ENCODE measurements at places on chromosomes 1 and 21.

- no peak for DNase-seq
Measured at GRCh38 chr1:160743266-160743665, 4.2 kb downstream of the SLAMF7 start.

- DNase-seq, result no peak
Measured at GRCh38 chr1:77797991-77798390, 18.5 kb downstream of the MIGA1 start.

DNA sequence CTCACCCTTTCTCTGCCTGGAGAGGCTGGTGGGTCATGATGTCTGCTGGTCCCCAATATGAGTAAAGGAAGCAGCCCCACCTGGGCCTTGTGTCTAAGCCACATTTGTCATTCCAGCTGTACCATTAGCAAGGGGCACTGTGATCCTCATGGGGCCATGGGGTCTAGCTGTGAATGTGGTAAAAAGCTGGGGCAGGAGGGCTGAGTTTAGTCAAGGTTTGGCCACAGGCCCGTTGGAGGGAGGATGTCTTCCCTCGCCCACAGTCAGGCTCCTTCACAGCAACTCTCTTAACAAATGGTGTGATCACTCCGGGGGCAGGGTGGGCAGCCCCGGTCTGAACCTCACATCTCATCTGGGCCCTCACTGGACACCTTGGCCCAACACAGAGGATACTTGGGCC, 115.4 kb downstream of the DMRTB1 start:
- DNase-seq, result no peak

GRCh38 chr1:172342584-172343239, 77.8 kb upstream of the C1orf105 start:
- no peak for DNase-seq

- DNase-seq, result no peak
Measured at GRCh38 chr1:35924838-35925237, 6.1 kb upstream of the AGO3 start.

- no peak for DNase-seq
Measured at GRCh38 chr1:29675481-29676263, 439.4 kb downstream of the PTPRU start.

DNA sequence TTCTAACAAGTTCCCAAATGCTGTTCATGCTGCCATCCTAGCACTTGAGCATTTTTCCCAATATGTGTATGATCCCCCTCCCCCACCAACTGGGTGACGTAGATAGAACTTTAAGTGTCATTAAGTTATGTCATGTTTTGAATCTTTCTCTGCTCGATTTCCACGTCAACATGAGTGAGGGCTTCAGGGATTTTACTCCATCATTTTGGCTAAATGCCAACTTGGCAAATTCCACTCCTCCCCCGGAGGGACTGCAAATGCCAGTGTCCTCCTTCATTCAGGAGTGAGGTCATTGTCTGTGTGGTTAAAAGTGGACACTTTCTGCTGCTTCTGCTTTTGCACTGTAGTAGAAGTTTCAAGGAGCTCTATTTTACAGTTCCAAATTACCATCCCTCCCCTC, 201.7 kb downstream of the FGGY start:
- no peak for DNase-seq

DNA sequence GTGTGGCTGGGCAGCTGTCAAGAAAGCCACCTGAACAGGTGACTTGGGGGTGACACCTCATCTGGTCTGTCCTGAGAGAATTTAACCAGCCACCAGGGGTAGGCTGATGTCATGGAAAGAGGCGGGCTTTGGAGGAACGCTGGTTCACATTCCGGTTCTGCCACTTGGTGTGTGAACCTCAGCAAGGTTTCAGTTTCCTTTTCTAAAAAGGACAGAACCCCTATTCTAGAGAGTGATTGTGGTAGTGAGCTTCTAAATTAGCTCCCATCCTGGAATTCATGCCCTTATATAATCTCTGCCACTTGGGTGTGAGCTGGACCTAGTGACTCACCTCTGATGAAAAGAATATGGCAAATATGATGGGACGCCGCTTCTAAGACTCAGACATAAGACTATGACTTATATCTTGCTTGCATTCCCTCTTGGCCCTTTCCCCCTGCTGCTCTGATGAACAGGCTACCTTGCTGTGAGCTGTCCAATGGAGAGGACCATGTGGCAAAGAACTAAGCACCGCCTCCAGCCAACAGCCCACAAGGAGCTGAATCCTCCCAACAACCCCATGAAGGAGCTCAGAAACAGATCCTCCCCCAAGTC, 332.1 kb downstream of the RRAGC start:
- DNase-seq, result no peak

DNA sequence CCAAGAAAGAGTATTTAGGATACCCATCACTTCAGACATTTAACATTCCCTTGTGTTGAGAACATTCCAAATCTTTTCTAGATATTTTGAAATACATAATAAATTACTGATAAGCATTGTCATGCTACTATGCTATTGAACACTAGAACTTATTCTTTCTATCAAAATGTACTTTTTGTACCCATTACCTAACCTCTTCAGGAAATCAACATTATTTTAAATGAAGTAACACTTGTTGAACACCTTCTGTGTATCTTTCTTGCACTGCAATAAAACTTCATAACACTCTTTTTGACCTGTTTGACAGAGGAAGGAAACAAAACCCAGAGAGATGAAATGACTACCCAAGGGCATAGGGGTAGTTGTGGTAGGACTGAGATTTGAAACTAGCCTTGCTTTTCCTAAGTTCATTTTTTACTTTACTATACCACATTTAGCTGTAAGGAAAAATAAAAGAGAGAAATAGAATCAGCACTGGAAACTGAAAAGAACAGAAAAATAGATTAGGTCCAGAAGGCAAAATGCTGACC, 99.4 kb downstream of the UCHL5 start:
- DNase-seq, result no peak

DNA sequence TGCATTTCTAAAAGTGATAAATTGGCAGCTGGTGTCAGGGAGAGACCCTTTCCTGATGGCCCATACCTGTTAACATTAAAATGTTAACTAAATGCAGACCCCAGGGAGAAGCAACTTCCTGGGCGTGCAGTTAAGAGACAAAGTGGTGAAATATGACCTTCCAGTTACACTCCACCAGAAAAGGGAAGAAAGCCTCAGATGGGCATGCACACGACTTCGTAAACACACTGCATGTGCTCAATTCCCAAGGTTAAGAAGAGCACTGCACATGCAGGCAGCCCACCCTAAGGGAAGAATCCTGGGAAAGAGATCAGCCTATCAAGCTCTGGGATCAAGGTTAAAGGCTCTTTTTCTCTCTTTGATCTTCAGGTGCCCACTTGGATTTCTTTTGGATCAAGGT, 9.7 kb upstream of the GBP6 start:
- no peak for DNase-seq

- no peak for DNase-seq
Measured at GRCh38 chr21:38905752-38906151, 100.0 kb downstream of the ETS2 start.

DNA sequence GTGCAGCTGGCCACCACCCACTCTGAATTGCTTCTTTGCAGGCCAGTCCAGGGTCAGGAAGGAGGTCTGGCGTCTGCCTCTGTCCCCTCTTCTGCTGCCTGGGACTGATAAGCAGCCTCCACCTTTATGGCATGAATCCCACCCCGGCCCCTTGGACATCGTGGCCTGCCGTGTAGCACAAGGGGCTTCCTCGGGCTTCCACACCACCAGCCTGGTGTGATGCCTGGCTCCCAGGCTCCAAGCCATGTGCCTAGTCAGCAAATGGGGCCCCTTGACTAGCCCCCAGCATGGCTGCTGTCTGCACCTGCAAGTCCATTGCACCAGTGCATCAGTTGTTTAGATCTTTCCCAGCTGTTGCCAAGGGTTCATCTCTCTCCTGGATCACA, 9.9 kb upstream of the ARF1 start:
- no peak for DNase-seq

GRCh38 chr1:42949312-42950115, 9.2 kb downstream of the SLC2A1 start:
- peak; percentile 55 for DNase-seq

- no peak for DNase-seq
Measured at GRCh38 chr1:243364330-243364729, 108.5 kb downstream of the SDCCAG8 start.

GRCh38 chr21:43764576-43765495, 11.3 kb downstream of the CSTB start:
- no peak for DNase-seq

DNA sequence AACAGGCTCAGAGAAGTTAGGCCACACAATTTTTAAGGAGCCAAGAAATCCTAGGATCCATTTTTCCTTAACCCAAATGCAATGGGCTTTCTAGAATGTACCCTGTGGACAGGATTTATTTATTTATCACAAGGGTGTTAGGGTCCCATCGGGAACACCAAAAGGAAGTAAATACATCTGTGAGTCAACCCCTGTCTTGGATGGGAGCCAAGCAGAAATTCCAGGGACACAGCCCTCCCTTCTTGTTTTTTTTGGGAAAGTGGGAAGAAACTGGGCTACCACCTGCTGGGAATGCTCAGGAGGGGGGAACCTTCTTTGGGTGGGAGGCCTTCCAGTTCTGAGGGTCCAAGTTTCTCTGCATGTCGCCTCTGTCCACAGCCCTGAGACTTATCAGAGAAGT, 1.3 kb downstream of the CRNN start:
- no peak for DNase-seq

DNA sequence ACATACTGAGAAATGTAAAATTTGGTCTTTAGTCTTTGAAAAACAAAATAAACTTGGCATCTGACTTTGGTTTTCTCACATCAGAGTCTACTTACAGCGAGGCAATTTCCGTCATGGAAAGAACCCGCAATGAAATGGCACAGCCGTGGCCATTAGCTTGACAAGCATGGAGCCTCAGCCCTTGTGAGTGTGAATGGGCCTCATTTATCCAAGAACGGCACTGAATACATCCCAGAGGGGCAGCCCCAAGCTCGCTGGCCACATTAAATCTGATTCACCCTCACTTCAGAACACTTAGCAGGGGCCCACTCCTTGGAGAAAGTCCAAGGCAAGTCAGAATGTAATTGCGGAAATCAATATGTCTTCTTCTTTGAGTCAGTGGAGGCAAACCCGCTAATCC, 64.8 kb downstream of the ERG start:
- no peak for DNase-seq

DNA sequence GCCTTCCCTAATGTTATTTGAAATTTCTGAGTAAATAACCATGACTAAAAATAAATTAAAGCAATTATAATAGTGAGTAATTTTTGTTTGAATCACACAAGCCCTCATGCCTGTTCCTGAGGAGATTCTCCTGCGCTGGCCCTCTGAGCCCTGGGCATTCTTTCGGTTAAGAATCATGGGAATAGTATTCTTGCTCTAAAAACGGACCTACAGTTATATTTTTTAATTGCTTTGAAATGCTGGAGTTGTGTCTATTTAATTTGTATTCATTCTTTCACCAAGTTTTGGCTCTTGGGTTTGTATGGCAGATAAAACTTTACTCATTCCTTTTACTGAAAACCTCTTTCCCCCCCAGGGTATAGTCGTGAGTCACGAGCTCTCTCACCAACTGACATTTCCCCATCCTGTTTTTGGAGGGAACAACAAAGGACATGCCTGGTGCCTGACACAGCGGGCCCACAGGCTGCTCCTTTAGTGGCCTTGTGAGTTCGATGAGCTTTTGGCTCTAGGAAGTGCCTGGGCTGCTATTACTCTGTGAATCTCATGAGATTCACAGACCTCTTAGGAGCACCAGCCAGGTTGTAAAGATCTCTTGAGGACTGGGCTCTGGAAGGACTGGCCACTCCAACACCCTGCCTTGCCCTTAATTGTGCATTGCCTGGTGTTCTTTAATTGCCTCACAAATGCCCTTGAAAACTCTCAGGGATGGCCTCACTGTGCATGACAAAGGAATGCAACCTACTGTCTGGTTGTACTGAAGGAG, 58.6 kb downstream of the DDR2 start:
- peak; percentile 44 for DNase-seq

GRCh38 chr1:35505911-35506798, 51.0 kb downstream of the KIAA0319L start:
- peak; percentile 84 for DNase-seq

DNA sequence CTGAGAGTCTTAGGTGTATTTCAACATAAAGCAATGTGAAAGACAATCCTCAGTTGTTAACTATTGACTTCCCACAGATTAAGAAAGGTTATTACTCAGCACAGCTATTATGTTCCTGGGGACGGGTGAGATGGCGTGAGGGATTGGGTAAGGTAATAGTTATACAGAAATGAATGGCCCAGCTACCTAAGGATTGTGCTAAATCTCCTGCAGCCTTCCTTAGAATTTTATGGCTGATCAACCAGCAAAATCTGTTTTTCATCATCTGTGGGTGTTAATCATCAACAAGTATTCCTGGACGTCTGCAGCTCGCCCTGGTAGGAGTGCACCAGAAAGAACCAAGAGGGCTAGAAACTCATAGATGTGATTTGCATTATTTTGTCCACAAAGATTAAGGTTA, 146.0 kb upstream of the IVNS1ABP start:
- DNase-seq, result no peak

- DNase-seq, result peak; percentile 61
Measured at GRCh38 chr1:203629507-203630082, 3.0 kb downstream of the ATP2B4 start.

GRCh38 chr1:6884652-6885153, 99.4 kb downstream of the CAMTA1 start:
- no peak for DNase-seq

- DNase-seq, result no peak
Measured at GRCh38 chr1:88650676-88651418, 33.2 kb upstream of the PKN2 start.

DNA sequence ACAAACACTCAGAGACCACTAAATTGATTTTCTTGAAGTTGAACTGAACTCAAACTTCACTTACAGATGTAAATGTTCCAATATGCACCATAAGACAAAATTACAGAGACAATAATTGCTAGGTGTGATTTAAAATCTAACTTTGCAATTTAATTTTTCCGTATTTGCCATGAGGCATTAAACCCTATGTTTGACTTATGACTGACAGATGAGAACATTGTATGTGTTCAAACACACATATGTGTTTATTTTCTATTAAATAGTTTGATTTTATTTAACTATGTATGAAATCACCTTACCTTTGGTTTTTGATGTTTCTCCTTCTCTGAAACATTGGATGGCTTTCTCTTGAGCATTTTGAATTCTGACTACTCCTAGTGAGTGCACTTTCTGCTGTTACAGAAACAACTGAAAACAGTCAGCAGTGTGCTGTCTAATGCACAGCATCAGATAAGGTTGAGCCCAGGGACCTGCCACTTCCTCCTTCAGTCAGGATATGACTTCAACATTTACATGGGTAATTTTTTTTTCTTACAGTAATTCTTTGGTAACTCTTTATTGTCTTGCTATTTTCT, at the start of gene SAMSN1:
SAMSN1 (minus strand) TSS at position 410 of the 575 bp plus-strand sequence; CDS start at position 356, 54 bp downstream.
- no peak for DNase-seq

DNA sequence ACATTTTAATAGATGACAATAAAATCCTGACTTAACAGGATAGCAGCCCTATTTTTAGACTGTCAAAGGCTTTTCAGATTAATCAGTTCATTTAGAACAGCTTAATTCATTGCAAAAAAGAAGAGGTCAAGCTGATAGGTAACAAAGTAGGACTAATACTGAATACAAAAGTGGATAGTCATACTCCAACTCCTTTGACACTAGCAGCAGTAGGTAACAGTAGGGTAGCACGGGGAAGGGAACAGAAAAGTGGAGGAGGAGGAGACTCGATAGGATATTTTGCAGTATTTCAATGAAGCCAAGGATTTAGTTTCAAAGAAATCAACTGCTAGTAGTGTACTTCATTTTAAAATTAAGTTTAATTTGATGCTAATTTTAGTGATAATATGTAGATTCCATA, 51.1 kb downstream of the USP1 start:
- no peak for DNase-seq

Measured in DMS79 treated with DMSO at 0.1 percent for 48 hours (cell line).